Muscle of back (tissue), 13 donors: ENCODE measurements at places on chromosomes 4 and X.

- no peak for DNase-seq
Measured at GRCh38 chr4:73762409-73762808, 22.0 kb downstream of the CXCL8 start.

DNA sequence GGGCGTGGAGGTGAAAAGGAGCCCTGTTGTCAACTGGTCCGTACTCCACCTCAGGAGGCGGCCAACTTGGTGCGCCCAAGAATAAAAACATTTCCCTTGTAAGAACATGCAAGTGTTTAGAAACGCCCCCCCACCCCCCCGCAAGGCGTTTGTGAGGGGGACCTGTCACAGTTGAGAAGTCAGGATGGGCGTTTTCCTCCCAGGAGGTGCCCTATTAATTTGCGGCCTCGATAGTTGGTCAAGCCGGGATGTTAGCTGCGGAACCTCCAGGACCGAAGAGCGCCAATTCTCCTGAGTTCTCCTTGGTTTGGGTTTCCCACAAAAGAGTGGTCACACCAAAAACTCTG lies 651 bp upstream of the SAP30 start:
- no peak for DNase-seq

- no peak for DNase-seq
Measured at GRCh38 chr4:180809439-180809838, 1433.8 kb upstream of the TENM3 start.

GRCh38 chrX:46991664-46992063 lies 79.4 kb downstream of the JADE3 start:
- DNase-seq, result no peak

DNA sequence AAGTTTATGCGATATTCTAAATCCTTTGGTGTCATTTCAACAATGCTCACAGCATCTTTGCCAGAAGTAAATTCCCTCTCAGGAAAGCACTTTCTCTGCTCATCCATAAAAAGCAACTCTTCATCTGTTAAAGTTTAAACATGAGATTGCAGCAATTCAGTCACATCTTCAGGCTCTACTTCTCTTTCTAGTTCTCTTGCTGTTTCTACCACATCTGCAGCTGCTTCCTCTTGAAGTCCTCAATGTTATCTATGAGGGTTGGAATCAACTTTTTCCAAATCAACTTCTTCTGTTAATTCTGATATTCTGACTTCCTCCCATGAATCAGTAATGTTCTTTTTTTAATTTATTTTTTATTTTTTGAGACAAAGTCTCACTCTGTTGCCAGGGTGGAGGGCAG lies 100.9 kb downstream of the LCORL start:
- DNase-seq, result no peak

GRCh38 chrX:114390251-114390796 lies 193.6 kb upstream of the HTR2C start:
- DNase-seq, result no peak

- no peak for DNase-seq
Measured at GRCh38 chr4:109179061-109179460, 123.4 kb downstream of the COL25A1 start.

- peak; percentile 65 for DNase-seq
Measured at GRCh38 chr4:19739101-19739651, 512.5 kb upstream of the SLIT2 start.

DNA sequence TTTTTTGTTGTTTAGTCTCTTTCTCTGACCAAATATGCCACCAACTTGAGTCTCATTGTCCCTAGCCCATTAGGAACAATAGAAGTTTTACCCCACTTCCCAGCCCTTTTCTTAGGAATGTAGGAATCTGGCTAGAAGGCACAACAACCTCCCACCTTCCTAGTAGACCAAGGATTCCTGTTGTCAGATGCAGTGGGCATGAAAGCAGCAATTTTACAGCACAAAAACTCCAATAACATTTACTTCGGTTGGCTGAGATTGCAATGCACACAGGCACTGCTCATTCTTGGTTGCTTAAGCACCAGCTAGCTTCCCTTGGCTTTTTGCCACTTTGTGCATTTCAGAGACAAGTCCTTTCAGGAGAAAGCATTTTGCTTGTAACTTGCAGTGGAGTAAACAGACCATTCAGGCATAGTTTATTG lies 312.8 kb downstream of the TENM3 start:
- DNase-seq, result peak; percentile 38

DNA sequence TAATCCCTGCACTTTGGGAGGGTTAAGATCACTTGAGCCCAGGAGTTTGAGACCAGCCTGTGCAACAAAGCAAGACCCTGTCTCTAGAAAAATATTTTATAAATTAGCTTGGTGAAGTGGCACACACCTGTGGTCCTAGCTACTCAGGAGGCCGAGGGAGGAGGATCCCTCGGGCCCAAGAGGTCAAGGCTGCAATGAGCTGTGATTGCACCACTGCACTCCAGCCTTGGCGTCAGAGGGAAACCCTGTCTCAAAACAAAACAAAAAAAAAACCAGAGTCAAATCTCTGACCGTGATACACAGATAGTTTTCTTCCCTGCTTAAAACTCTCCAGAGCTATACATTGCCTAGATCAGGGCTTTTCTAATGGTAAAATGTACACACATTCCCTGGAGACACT lies 53.5 kb downstream of the CHST7 start:
- DNase-seq, result no peak

DNA sequence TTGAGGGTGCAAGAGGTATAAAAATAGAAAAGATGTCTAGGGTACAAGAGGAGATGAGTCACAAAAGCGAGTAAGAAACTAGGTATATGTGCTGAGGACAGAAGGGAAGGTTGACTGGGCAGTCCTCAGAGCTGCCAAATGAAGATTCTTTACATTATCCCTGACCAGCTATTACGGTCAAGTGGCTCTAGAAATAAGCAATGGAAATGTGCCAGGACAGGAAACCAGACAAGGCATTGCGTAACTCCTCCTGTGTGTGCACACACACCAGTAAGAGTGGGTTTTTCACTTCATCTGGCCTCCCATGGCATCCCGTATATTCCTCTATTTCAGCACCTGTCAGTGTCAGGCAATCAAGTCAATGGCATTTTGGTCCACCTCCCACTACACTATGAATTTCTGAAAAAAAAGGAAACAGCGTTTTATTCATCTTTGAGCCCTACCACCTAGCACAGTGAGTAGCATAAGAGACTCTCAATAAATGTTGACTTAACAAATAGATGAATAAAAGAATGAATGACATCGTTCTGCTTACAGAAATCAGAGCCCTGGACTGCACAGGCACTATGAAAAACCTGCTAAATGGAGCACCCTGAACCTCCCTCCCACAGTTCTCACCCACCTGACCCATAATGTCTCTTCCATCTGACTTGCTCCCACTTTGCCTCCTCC lies 62.6 kb upstream of the KLF3 start:
- DNase-seq, result no peak

- DNase-seq, result no peak
Measured at GRCh38 chrX:152960115-152960514, 33.8 kb downstream of the PNMA5 start.

DNA sequence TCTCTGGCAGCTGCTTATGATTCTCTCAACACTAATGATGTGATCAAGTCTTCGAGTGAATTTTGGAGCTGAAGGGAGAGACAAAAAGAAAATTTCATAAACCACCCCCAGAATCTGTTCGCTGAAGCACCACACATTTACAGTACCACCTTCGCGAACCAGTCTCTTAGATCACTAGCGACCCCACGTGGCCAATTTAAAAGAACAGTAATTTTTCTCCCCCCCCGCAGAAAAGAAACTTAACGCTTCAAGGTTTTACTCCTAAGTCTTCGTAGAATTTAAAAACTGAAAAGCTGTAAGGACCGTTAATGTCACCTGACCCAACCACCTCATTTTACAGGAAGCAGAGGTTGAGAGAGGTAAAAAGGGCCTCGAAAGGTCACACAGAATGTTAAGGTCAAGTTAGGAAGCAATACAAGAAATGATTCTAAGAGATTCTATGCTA lies 187.5 kb downstream of the QDPR start:
- no peak for DNase-seq

GRCh38 chr4:52045028-52045427 lies 6.1 kb upstream of the SPATA18 start:
- DNase-seq, result no peak

- no peak for DNase-seq
Measured at GRCh38 chr4:184899261-184900134, 73.7 kb upstream of the ACSL1 start.

GRCh38 chr4:64882311-64883086 lies 473.2 kb upstream of the TECRL start:
- DNase-seq, result no peak

DNA sequence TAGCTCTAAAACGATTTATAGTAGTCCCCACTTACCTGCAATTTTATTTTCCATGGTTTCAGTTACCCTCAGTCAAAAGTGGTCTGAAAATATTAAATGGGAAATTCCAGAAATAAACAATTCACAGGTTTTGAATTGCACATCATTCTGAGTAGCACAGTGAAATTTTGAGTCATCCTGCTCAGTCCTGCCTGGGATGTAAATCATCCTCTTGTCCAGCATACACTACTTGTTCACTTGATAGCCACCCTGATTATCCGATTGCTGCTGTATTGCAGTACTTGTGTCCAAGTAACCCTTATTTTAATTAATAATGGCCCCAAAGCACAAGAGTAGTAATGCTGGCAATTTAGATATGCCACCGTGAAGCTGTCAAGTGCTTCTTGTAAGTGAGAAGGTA lies 23.5 kb upstream of the BDH2 start:
- no peak for DNase-seq

GRCh38 chr4:25635501-25635900 lies 20.1 kb upstream of the SLC34A2 start:
- no peak for DNase-seq

- no peak for DNase-seq
Measured at GRCh38 chrX:101206471-101206870, 13.1 kb upstream of the DRP2 start.

- no peak for DNase-seq
Measured at GRCh38 chr4:26406346-26406975, 83.8 kb downstream of the CCKAR start.

GRCh38 chr4:6189511-6189910 lies 10.8 kb downstream of the JAKMIP1 start:
- DNase-seq, result no peak

DNA sequence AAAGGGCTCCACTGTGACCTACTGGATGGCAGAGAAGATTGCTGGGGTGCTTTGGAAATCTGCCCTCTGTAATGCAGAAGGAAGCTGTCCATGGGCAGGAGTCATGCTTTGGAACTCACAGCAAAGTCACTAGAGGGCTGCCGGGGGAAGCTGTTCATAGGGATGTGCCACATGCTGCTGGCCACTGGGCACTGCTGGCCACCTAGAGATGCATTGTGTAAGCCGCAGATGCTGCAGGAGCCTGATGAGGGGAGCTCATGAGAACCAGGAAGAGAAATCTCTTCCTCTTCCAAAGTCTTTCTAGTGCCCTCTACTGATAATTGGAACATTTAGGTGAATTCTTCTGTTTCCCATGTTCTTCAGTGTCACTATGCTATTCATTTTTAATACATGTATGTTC lies 31.2 kb upstream of the UXT start:
- no peak for DNase-seq

DNA sequence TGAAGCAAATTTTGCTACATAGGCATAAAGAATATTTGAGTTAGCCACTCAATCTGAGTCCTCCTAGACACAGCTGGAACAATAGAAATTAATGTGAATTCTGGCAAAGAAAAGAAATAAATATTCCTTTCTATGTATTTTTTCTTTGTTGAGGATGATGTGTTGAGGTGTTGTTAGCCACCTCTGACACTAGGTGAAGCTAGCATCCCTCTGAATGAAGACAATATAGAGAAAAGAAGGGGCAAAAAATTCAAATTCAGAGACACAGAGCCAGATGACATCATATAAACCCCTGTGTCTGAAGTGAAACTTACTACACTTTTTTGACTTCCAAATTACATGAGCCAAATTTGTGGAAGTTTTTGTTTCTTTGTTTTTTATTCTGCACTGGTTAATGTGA lies 34.6 kb upstream of the TMPRSS11D start:
- no peak for DNase-seq

- peak; percentile 78 for DNase-seq
Measured at GRCh38 chr4:110005461-110006056, 92.9 kb downstream of the EGF start.

GRCh38 chrX:16528620-16529019 lies 121.3 kb upstream of the S100G start:
- no peak for DNase-seq

- DNase-seq, result no peak
Measured at GRCh38 chrX:35858906-35859305, 60.6 kb upstream of the CFAP47 start.

- peak; percentile 68 for DNase-seq
Measured at GRCh38 chrX:47030339-47030738, 47.9 kb upstream of the RGN start.

DNA sequence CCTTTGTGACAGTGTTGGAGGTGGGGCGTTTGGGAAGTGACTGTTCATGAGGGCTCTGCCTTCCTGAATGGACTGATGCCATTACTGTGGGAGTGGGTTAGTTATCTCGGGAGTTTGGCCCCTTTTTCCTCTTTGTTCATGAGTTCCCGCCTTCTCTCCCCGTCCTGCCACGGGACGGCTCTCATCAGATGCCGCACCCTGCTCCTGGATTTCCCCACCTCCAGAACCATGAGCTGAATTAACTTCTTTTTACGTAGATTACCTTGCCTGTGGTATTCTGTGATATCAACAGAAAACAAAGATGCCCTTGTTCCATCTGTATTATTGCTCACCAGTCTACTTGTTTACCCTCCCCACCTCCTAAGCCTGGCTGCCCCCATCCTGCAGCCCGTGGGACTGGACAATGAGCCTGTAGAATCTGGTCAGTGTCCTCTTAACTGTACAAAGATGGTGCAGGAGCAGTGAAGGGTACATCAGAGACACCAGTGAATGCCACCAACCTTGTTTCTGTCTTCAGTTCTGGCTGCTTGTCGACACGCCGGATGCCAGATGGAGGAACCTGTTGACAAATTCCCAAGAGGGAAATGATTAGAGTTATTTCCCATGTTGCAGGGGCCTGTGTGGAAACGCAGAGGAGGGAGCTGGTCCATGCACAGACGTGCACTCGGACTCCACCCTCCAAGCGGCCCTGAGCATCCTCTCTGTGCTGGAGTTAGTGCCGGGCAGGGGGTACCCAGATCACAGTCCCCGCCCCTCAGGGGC lies 104.7 kb downstream of the ABLIM2 start:
- DNase-seq, result no peak
